Ascending aorta (tissue), 2 donors: ENCODE measurements at places on chromosomes 7 and 10.

GRCh38 chr7:129271500-129272355, 46.9 kb downstream of the AHCYL2 start:
- DNase-seq: no peak

GRCh38 chr10:8130973-8131911, 76.8 kb downstream of the GATA3 start:
- DNase-seq: no peak

DNA sequence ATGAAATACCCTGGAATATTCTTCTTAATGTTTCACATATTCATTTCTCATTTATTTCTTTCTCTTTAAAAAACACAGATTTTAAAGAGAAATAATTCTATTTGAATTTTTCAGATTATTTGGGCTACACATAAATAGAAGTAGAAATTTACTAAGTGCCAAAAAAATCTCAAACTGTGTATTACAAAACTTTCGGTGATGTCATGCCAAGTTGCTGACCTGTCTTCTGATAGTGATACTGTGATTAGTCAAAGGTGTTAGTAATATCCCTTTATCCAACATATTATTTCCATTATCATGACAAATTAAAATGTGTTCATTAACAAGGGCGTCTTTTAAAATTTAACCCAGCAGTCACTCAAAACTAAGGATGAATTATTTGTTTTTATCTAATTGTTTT, 60.1 kb downstream of the COL28A1 start:
- DNase-seq: no peak

GRCh38 chr10:774661-775244, 85.3 kb upstream of the DIP2C start:
- DNase-seq: no peak

DNA sequence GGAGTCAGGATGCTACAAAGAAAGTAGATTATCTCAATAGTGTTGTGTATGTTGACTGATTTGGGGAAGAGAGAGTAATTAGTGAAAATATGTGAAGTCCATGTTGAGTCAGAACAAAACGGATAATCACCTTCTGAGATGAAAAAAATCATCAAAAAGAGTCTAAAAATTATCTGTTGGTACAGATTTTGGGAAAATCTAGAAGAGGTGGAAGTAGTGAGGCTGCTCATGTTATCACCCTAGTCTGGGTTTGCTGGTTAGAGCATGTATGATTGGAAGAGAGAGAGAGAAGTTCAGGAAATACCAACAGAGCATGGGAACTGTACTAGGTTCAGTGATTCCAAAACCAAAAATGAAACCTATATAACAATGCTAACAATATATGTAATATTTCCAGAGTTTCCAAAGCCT, 12.3 kb downstream of the RPA3 start:
- DNase-seq: no peak

DNA sequence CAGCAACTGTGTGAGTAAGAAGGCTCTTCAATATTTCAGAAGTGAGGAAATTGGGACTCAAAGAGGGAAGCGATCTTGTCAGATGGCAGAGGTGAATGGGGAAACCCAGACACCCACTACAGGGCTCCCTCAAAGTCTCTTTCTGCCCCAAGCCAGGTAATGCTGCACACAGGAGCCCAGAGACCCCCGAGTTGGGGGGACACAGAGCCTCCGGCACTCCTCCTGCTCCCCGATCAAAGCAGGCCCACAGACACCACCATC, 139.4 kb downstream of the TNS3 start:
- DNase-seq: no peak

- DNase-seq: no peak
Observed at GRCh38 chr10:106387063-106387462, 777.4 kb downstream of the SORCS1 start.

- no peak for DNase-seq
Observed at GRCh38 chr10:21694631-21695030, 160.6 kb downstream of the MLLT10 start.

- DNase-seq: no peak
Observed at GRCh38 chr10:68625316-68625921, 65.3 kb downstream of the TET1 start.

- DNase-seq: no peak
Observed at GRCh38 chr10:110636572-110636931, 7.6 kb upstream of the RBM20 start.

DNA sequence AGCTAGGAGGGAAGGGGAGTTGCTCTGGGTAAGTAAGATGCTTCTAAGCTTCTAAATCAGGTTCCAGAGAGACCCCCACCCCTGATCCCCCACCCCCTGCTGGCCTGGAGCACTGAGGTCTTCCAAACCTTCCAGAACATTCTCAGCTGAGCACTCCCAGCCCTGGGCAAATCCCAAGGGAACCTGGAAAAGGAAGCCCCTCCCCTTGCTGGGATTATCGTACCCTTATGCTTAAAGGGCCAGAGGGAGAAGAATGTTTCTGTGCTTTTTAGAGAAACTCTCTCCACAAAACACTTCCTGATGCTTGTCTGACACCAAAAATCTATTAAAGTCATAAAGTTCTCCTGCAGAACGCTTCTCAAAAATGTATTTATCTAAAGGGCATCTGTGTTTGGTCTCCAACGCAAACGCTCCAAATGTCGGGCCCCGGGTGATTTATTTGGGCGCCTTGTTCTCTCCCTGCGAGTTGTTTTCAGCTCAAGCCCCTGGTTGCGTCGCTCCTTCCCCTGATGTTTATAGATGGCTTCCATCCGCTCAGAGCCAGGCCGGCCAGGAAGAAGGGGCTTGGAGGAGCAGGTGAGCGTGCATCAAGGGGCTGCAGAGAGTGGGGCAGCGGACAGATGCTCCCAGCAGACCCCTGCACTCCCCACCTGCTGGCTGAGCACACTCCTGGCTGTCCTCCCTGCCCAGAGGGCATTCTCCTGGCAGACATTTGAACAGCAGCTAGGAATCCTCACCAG, 8.2 kb upstream of the RET start:
- no peak for DNase-seq

- DNase-seq: no peak
Observed at GRCh38 chr7:280461-280860, 9.5 kb upstream of the FOXL3 start.

GRCh38 chr10:116403740-116404250, 23.9 kb upstream of the PNLIPRP3 start:
- DNase-seq: no peak

DNA sequence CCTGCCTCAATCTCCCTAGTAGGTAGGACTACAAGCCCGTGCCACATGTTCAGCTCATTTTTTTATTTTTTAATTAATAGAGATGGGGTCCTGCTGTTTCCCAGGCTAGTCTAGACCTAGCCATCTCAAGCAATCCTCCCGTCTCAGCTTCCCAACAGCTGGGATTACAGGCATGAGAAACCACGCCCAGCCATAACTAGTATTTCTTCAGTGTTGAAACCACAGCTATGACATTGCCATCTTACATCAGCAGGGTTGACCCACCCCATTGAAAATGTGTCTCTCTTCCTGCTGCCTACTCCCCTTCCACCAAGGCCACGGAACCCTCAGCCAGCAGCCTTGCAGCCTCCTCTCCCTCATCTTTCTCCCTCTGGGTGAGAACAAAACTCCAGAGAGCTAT, 62.1 kb upstream of the ZNF746 start:
- no peak for DNase-seq

DNA sequence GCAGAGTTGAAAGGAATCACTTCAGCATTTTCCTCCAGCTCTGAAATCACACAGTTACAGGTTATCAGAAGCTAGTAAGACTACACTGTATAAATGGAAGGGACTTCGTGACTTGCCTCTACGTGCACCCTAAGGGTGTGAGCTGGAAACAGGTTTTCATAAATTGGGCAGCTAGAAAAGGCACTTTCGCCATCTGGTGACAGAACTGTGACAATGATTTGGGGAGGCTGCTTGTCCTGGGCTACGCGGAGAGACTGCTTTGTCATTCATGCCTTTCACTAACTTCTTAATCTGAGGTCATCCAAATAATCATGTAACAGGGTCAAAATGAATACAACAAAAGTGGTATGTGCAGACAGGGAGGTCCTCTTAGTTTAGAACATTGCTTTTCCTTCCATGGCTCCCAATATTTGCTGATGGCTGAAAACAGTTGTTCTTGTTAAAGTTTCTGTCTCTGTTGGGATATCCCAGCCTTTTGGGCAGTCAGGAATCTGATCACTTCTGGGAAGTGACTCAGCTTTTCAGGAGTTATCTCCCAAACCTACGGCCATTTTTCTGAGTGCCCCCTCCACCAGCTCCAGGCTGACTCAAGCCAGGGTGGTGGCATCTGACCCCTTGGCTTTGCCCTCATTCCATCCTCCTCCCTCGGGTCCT, 17.8 kb downstream of the VWC2 start:
- no peak for DNase-seq

- DNase-seq: no peak
Observed at GRCh38 chr10:100128951-100129350, 47.3 kb upstream of the CPN1 start.

DNA sequence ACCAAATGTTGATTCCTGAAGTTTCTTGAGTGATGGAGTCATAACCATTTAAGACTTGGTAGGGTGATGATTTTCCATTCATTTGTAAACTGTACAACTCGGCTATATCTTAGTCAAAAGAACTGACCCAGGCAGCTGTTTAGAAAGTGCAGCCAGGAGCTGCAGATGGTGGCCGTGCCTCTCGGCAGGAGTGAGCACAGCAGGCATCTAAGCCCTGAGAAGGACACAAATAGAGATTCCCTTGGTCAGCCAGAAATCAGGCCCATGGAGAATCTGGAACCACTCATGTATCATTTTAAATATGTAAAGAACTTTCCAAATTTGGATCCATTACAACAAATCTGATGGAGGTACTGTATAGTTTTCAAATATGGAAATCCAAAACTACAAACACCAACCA, 177.0 kb upstream of the AKR1E2 start:
- DNase-seq: no peak

DNA sequence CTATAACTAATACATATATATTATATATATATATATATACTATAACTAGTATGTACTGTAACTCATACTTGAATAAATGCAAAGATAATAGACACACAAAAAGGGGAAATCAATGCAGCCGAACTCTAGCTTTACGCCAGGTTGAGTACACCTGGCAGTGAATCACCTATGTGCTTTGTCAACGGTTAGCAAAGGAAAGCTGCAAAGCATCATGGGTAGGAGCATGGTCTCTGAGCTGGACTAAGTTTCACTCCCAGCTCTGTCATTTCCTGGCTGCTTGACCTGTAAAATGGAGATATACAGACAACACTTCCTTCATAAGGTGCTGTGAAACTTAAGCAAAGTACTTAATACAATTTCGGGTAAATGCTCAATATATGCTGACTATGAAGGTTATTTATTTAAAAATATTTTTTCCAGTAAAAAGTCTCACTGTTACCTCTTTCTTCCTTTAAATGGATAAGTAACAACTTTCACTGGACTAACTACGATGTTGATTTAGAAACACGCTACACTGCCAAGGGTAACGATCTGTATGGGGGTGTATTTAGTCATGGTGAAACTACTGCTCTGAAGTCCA, 61.7 kb upstream of the ITGA8 start:
- no peak for DNase-seq

DNA sequence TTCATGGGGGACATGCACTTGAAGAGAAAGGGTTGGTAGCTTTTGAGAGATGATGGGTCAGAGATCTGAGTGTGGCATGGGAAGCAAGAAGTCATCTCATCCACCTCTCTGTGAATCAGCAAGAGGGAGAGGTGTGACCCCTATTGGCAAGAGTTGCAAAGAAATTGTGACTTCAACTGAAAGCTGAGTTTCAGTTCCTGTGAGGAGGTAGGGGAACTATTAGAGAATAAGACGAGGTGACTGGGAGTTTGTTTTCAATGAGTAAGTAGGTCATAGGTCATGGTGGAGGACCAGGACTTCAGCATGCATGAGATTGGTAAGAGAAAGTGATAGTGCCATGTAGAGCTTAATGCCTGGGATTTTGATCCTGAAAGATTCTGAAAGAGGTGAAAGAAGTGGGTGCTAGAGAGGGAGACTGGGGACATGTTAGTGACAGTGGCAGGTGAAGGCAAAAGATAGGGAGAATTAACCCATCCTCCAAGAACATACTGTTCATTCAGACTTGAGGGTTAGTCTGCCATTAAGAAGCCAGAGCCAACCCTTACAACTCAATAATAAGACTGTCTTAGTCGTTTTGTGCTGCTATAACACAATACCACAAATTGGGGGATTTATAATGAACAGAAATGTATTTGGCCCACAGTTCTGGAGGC, 75.5 kb upstream of the CAPZA2 start:
- no peak for DNase-seq

GRCh38 chr7:14899030-14899429, 3.5 kb downstream of the DGKB start:
- no peak for DNase-seq

- DNase-seq: no peak
Observed at GRCh38 chr10:113480851-113481502, 71.9 kb upstream of the HABP2 start.

DNA sequence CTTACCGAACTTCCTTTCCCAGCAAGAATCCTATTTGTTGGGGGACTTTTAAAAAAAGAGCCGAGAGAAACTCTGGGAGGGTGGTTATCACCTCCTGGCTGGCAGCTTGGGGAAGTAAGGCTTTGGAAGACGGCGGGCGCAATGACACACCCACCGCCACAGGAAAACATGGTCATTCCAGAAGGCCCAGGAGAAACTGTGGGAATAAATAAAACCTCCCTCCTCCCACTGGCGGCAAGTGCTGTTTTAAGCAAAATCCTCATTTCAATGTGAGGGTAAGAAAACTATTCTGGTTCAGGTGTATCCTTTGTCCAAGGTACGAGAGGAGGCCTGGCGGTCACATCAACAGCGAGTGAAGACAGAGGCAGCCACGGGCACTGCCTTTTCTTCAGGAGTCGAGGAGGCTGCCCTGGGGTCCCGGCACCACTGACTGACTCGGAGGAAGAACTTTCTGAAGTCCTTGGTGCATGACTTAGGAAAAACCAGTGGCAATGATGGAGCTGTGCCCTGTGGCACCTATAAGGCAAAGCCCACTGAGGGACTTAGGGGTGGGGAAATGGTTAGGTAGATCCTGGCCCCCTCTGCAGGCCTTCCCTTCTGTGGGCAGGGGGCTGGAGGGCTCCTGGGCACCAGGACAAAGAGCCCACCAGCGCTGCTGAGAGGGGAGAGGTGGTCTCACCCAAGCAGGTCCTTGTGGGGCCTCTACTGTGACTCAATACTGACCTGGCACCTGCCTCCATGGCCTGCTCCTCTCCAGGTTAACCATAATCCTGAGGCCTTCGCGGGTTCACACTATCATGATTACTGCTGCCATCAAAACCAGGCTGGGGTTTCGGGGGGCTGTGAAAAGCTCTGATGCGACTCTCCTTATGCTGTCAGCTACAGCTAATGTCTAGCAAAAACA, 21.4 kb downstream of the DNAJB12 start:
- no peak for DNase-seq

- DNase-seq: peak; percentile 44
Observed at GRCh38 chr10:49282879-49283341, 16.1 kb upstream of the C10orf71 start.

GRCh38 chr10:77416311-77417135, 221.1 kb downstream of the KCNMA1 start:
- no peak for DNase-seq

- DNase-seq: no peak
Observed at GRCh38 chr7:138125119-138125518, 48.9 kb downstream of the AKR1D1 start.
